ENCODE measurements at places on chromosomes 6 and 20. TPM values are rescaled to one million over a fixed set of nuclear protein-coding genes. Genes with fewer than 3 reads are reported as not detected.

The LY6G6F gene
- not detected for total RNA-seq

The LINC00237 gene
- total RNA-seq, result not detected

The PRL gene
- total RNA-seq, result not detected

The HSPA12B gene
- 0.17 TPM for total RNA-seq

The SLC17A1 gene
- total RNA-seq, result 18.4 TPM

The TRIM15 gene
- not detected for total RNA-seq

The PSMB1 gene
- total RNA-seq, result 429 TPM

The PTK6 gene
- 0.17 TPM for total RNA-seq

The SPATA2 gene
- total RNA-seq, result 5.7 TPM

The FAM217A gene
- total RNA-seq, result not detected

The MCHR2 gene
- total RNA-seq, result not detected

The KCNK5 gene
- total RNA-seq, result 2.3 TPM

The OR2J3 gene
- not detected for total RNA-seq

The DEFB124 gene
- total RNA-seq, result not detected

The CGA gene
- not detected for total RNA-seq

The TP53TG5 gene
- not detected for total RNA-seq

The RIMS4 gene
- total RNA-seq, result 0.05 TPM

The FNDC1 gene
- total RNA-seq, result not detected

The ZNF133 gene
- 20.7 TPM for total RNA-seq

The CD93 gene
- 0.35 TPM for total RNA-seq

The DLK2 gene
- total RNA-seq, result 1.3 TPM

The TREM1 gene
- total RNA-seq, result not detected

The TRIM40 gene
- total RNA-seq, result not detected

The NOP56 gene
- total RNA-seq, result 110 TPM

The CD83 gene
- 5.4 TPM for total RNA-seq

The EMILIN3 gene
- not detected for total RNA-seq

The DOP1A gene
- 53.0 TPM for total RNA-seq

The MYCT1 gene
- 0.15 TPM for total RNA-seq

The PRR18 gene
- total RNA-seq, result not detected

The MYLK4 gene
- 0.52 TPM for total RNA-seq

The NKAIN4 gene
- total RNA-seq, result 7.5 TPM

The RSPH4A gene
- total RNA-seq, result not detected

The BPIFA1 gene
- not detected for total RNA-seq

The CALHM4 gene
- total RNA-seq, result not detected

The CALHM6 gene
- 3.1 TPM for total RNA-seq

The RIMS1 gene
- 29.5 TPM for total RNA-seq

The IL20RA gene
- total RNA-seq, result not detected

The CLVS2 gene
- total RNA-seq, result not detected

The CCDC167 gene
- total RNA-seq, result 46.5 TPM

The ZNF165 gene
- 2.4 TPM for total RNA-seq

The MUC22 gene
- not detected for total RNA-seq

The ZSWIM3 gene
- 4.3 TPM for total RNA-seq

The SLC22A7 gene
- not detected for total RNA-seq

The GMPR gene
- total RNA-seq, result 3.6 TPM

The SLA2 gene
- not detected for total RNA-seq

The SAMD3 gene
- total RNA-seq, result not detected

The USP49 gene
- 0.87 TPM for total RNA-seq

The ANKRD66 gene
- total RNA-seq, result not detected

The PSORS1C1 gene
- total RNA-seq, result 5.1 TPM

The BHLHE23 gene
- total RNA-seq, result not detected

The MBOAT1 gene
- 20.3 TPM for total RNA-seq
